ENCODE measurements at places on chromosomes 7 and 10.

GRCh38 chr7:95630702-95631458 is 34.6 kb upstream of the PDK4 start:
- DNase-seq: no peak

DNA sequence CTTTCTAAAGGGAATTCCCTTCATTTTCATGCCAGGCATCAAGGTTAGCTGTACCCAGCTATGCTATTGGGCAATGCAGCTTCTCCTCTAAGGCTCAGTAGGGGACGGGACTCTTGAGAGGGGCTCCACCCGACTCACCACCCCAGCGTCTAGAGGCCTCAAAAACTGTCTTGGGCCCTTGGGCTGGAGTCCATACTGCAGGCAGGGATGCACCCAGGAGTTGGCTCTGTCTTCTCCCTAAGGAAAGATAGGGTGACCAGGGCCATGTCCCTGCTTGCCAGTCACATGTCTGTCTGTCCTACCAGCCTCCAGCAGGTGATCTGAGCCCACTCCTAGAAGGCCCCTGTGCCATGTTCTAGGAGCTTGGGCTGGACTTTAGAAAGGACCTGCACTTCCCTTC is 1.2 kb downstream of the OPN4 start:
- DNase-seq: no peak

DNA sequence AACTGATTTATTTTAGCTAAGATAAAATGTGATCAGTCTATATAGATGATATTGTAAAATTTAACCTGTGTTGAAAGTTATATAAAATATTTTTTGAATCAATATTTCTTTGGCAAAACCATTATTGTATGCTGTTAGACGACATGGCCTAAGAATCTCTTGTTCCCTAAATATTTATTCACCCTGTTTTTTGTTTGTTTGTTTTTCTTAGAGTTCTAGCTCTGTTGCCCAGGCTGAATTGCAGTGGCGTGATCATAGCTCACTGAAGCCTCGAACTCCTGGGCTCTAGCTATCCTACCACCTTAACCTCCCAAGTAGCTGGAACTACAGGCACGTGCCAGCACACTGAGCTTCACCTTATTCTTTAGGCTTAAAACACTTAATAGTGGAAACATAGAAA is 410.7 kb downstream of the ARL4A start:
- no peak for DNase-seq

DNA sequence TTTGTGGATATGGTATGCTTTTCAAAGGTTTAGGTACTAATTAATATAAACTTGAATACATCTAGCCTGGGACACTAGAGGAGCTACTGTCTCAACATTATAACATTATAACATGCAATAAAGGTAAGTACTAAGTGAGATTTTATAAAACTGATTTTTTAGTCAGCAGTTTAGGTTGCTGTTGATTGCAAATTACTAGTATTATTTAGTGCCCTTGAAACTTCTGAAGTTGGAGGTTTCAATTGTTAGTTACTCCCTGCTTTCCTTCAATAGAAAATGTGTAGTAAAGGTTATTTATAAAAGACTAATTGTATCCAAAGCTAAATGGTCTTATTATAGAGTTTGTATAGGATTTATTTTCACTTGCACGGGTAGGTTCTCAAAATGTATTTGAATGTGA is 95.2 kb downstream of the POLL start:
- DNase-seq: no peak

GRCh38 chr10:11191678-11192077 is 174.0 kb downstream of the CELF2 start:
- DNase-seq: no peak

Data from caudate nucleus (tissue), 63 donors.